Prostate gland (tissue), 2 donors: ENCODE measurements at places on chromosomes 2 and 18. TPM values are rescaled to one million over a fixed set of nuclear protein-coding genes. Genes with fewer than 3 reads are reported as not detected.

DNA sequence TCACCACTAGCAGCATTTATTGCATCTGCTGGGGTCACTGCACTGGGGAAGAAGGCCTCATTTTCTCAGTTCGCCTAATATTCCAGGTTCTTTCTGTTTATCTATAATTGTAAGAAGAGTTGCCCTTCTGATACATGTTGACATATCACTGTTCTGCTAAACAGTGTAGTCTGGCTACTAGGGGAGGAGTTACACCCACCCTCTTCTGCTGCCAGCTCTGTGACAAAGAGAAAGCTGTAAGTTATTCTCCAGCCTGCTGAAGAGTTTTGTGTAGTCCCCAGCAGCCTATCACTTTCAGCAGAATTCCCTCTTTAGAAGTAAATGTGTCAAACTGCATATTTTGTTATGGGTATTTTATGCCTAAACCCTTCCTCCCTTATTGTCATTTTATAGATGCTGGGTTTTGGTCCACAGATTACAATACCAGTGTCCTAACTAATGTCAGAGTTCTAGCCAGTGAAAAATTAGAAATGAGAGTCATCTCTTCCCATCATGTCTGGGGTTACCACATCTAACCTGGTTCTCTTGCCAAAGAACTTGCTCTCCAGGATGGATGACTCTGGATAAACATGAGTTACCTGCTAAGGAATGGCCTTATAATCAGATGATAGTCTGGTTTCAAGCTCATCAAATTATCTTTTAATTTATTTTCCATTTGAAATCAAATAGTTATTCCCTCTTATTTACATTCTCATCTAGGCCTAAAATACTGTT, 5.6 kb upstream of the MBOAT2 start:
- no peak for DNase-seq

SNORC gene
- total RNA-seq, result 1.7 TPM

MOGAT1 gene
- not detected for total RNA-seq

PRSS56 gene
- total RNA-seq, result not detected

TCF23 gene
- not detected for total RNA-seq

DNA sequence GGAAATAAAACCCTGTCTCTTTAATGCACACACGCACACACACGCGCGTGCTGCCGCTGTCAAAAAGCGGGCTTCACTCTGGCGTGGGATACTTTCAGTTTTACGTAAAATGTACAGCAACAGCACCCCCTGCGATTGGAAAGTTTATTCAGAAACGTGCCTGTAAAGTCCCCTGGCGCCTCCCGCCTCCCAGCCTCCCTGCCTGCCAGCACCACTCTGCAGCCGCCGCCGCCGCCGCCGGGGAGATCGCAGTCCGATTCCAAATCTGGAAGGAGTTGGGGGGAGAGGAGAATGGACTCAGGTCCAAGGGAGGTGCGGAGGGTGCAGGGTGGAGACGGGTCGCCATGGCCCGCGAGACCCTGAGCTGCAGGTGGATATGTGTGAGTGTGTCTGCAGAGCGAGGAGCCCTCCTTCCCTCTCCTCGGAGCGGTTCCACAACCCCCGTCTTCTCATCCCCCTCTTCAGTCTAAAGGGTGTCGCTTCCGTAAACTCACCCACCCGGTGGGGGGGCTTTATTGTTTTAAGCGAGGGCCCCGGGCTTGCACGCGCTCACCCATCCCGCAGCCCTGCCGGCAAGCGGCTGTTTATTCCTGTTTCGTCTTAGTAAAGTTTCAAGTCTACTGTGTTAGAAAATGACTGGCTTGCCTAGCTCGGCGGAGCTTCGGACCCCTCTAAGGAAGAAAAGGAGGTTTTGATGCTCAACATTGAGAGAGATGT, 1.8 kb upstream of the BCL11A start:
- DNase-seq, result peak; percentile 76

- DNase-seq, result no peak
Measured at GRCh38 chr2:204647626-204648025, 102.4 kb downstream of the PARD3B start.

- DNase-seq, result no peak
Measured at GRCh38 chr2:168369031-168369430, 87.0 kb upstream of the CERS6 start.

GRCh38 chr18:9690418-9691188, 17.5 kb upstream of the RAB31 start:
- no peak for DNase-seq

TSHZ1 gene
- total RNA-seq, result 18.2 TPM

PLB1 gene
- total RNA-seq, result 9.6 TPM

GRCh38 chr2:130985206-130985780, 108.0 kb downstream of the FAM168B start:
- DNase-seq, result no peak

NETO1 gene
- total RNA-seq, result 1.6 TPM

DNA sequence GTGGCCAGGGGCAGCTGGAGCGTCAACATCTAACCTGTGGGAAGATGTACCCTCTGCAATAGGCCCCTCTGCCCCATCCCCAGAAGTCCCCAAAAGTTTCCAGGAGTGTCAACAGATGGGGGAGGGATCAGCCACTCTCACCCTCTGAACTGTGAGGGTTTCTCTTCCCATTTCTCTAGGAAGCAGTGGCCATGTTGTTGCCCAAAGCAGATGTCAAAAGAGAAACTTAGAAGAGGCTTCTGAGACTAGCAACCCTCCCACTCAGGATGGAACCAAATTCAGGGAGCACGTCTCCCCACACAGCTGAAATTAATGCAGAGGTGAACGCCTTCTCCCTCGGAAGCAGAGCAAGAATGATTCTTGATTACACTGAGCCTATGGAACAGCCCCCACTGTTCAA, 70.3 kb downstream of the ARL4C start:
- no peak for DNase-seq

PROKR1 gene
- not detected for total RNA-seq

GRCh38 chr18:28193177-28193778, 16.3 kb upstream of the CDH2 start:
- DNase-seq, result no peak

- no peak for DNase-seq
Measured at GRCh38 chr2:109258376-109258775, 129.4 kb downstream of the SH3RF3 start.

DLGAP1 gene
- 66.7 TPM for total RNA-seq

- no peak for DNase-seq
Measured at GRCh38 chr2:99975386-99975785, 167.0 kb downstream of the AFF3 start.

DNA sequence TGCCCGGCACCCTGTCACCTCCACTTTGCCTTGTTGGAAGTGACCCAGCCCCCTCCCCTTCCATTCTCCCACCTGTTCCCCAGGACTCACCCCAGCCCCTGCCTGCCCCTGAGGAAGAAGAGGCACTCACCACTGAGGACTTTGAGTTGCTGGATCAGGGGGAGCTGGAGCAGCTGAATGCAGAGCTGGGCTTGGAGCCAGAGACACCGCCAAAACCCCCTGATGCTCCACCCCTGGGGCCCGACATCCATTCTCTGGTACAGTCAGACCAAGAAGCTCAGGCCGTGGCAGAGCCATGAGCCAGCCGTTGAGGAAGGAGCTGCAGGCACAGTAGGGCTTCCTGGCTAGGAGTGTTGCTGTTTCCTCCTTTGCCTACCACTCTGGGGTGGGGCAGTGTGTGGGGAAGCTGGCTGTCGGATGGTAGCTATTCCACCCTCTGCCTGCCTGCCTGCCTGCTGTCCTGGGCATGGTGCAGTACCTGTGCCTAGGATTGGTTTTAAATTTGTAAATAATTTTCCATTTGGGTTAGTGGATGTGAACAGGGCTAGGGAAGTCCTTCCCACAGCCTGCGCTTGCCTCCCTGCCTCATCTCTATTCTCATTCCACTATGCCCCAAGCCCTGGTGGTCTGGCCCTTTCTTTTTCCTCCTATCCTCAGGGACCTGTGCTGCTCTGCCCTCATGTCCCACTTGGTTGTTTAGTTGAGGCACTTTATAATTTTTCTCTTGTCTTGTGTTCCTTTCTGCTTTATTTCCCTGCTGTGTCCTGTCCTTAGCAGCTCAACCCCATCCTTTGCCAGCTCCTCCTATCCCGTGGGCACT, 4.5 kb downstream of the RETREG2 start:
- DNase-seq, result no peak
